Regular cardiac myocyte (primary cell): ENCODE measurements at places on chromosomes 1 and 21. TPM values are rescaled to one million over a fixed set of nuclear protein-coding genes. Genes with fewer than 3 reads are reported as not detected.

The SYNC gene
- 20.5 and 54.7 TPM in 2 replicates for total RNA-seq

The RO60 gene
- 177 and 178 TPM in 2 replicates for total RNA-seq

The PLCH2 gene
- total RNA-seq: under 0.01 and 0.38 TPM in 2 replicates

The PTGFR gene
- total RNA-seq: 12.7 and 16.9 TPM in 2 replicates

The MAN1A2 gene
- total RNA-seq: 50.4 and 68.2 TPM in 2 replicates

The RGS8 gene
- 0.28 TPM in 1 of 2 replicates, not detected in the other for total RNA-seq

The AKR7A3 gene
- total RNA-seq: 0.19 and 0.28 TPM in 2 replicates

The OR2L2 gene
- not detected in 2 replicates for total RNA-seq

The KISS1 gene
- 1.5 TPM in 1 of 2 replicates, not detected in the other for total RNA-seq

The SPATA46 gene
- not detected in 2 replicates for total RNA-seq

The C8A gene
- total RNA-seq: not detected in 2 replicates

The PCNX2 gene
- total RNA-seq: 13.4 and 40.0 TPM in 2 replicates

The HRNR gene
- not detected in 2 replicates for total RNA-seq

The SPTA1 gene
- total RNA-seq: under 0.01 and 0.19 TPM in 2 replicates

The FCN3 gene
- not detected in 2 replicates for total RNA-seq

The CLCC1 gene
- total RNA-seq: 43.1 and 55.0 TPM in 2 replicates

The NUP133 gene
- 34.4 and 34.7 TPM in 2 replicates for total RNA-seq

The NIBAN1 gene
- total RNA-seq: 15.7 and 47.4 TPM in 2 replicates

The BCL2L15 gene
- under 0.01 TPM in 2 replicates for total RNA-seq

The PRAMEF13 gene
- total RNA-seq: not detected in 2 replicates

The HSD3B1 gene
- total RNA-seq: not detected in 2 replicates

The IBA57 gene
- 2.3 and 4.0 TPM in 2 replicates for total RNA-seq

The EFNA3 gene
- 0.77 and 3.1 TPM in 2 replicates for total RNA-seq

The LIPI gene
- total RNA-seq: not detected in 2 replicates

The CD1C gene
- under 0.01 TPM in 1 of 2 replicates, not detected in the other for total RNA-seq

The HES4 gene
- 4.2 and 7.6 TPM in 2 replicates for total RNA-seq

The GBP5 gene
- under 0.01 and 0.38 TPM in 2 replicates for total RNA-seq

The MPZ gene
- 1.7 and 2.3 TPM in 2 replicates for total RNA-seq

The KCNK1 gene
- total RNA-seq: 0.38 and 0.56 TPM in 2 replicates

The REG4 gene
- total RNA-seq: not detected in 2 replicates

The HIVEP3 gene
- 1.5 and 2.0 TPM in 2 replicates for total RNA-seq

The MATN1 gene
- 0.28 TPM in 1 of 2 replicates, not detected in the other for total RNA-seq
